ENCODE measurements at places on chromosomes 7 and 10. TPM values are rescaled to one million over a fixed set of nuclear protein-coding genes. Genes with fewer than 3 reads are reported as not detected.

The DPYSL4 gene
- 1.1 TPM for polyA plus RNA-seq

The MYOZ1 gene
- polyA plus RNA-seq, result 0.12 TPM

The IGF2BP3 gene
- 21.6 TPM for polyA plus RNA-seq

The CYP3A7 gene
- polyA plus RNA-seq, result 0.16 TPM

The LDB3 gene
- not detected for polyA plus RNA-seq

The SCRN1 gene
- 107 TPM for polyA plus RNA-seq

- DNase-seq, result peak; percentile 96
These were observed 26.5 kb downstream of the MRC1 start for GRCh38 chr10:17835688-17836087.

DNA sequence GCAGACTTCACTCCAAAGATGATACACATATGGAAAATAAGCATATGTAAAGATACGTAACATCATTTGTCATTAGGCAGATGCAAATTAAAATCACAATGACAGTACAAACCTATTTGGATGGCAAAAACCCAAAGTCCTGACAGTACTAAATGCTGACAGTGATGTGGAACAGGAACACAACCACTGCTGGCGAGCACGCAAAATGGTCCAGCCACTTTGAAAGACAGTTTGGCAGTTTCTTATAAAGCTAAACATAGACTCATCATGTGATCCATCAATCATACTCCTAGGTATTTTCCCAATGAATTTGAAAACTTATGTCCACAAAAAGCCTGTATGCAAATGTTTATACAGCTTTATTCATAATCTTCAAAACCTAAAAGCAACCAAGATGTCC is 200.7 kb downstream of the RAMP3 start:
- DNase-seq, result no peak

DNA sequence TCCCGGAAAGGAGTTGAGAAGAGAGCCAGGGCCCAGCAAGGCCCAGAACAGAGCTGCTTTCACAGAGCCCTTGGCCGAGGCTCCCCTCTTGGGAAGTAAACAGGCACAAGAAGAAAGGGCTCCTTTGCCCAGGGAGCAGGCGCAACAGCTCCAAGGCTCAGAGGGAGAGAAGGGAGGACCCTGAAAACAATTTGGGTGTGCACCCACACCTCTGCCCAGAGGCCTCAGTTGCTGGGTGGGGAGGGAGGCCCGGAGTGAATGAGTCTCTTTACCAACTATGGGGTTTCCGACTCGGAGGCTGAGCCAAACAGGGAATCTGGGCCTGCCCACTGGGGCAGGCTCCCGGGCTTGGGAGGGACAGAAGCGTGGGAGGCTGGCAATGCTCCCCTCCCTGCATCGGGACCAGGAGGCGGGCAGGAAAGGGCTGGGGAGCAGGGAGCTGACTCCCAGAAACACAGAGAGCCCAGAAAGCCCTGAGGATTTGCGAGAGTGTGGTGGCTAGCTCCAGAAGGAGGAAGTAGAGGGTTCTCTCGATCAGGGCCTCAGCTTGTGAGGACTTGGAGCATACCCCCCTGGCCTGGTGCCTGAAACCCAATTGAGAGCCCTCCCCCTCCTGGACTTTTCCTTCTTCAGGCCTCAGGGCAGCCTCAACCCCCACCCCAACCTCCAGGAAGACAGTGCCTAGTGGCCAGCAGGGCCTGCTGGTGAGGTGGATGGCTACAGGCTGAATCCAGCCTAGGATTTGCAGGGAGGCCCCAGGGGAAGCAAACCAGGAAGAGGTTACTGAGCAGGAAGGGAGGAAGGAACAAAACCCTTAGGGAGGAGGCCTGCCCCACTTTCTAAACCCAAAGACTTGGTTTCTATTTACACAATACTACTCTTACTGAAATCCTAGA is 6.2 kb downstream of the C10orf105 start:
- DNase-seq, result peak; percentile 79

GRCh38 chr7:133669061-133669455 is 416.2 kb downstream of the EXOC4 start:
- no peak for DNase-seq

GRCh38 chr7:51593628-51594027 is 277.0 kb upstream of the COBL start:
- DNase-seq, result no peak

DNA sequence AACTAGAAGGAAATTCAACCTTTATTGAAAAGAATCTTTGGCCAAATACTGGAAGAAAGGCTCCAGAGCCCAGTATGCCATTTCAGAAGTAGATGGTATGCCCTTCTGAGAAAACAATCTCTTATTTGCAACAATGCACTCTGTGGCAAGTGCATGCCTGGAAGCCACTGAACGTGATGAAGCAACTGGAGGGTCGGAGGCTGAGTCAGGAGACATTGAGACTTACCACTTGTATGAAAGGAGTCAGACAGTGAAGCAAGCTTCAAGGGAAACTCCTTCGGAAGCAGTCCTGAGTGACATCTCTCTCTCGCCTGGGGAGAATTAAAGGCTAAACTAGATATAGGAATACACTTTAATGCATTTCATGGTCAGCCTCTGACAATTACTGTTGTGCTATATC is 353.7 kb downstream of the NRG3 start:
- DNase-seq, result no peak

DNA sequence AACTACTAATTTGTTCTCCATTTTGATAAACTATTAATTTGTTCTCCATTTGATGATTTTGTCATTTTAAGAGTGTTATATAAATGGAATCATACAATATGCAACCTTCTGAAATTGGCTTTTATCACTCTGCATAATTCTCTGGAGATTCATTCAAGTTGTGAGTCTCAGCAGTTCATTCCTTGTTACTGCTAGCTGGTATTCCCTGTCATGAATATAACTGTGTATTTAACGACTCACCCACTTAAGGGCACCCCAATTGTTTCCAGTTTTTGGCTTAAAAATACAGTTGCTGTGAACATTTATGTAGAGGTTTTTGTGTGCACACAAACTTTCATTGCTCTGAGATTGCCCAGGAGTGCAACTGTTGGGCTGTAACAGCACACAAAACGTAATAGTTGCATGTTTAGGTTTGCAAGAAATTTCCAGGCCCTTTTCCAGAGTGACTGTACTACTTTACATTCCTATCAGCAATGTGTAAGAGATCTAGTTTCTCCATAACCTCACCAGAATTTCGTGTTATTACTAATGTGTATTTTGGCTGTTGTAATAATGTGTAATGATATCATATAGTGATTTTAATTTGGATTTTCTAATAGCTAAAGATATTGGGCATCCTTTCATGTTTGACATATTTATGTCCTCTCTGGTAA is 153.2 kb upstream of the ADCY1 start:
- peak; percentile 58 for DNase-seq

- DNase-seq, result no peak
These were observed 158.0 kb downstream of the HDAC9 start for GRCh38 chr7:18653381-18654155.

DNA sequence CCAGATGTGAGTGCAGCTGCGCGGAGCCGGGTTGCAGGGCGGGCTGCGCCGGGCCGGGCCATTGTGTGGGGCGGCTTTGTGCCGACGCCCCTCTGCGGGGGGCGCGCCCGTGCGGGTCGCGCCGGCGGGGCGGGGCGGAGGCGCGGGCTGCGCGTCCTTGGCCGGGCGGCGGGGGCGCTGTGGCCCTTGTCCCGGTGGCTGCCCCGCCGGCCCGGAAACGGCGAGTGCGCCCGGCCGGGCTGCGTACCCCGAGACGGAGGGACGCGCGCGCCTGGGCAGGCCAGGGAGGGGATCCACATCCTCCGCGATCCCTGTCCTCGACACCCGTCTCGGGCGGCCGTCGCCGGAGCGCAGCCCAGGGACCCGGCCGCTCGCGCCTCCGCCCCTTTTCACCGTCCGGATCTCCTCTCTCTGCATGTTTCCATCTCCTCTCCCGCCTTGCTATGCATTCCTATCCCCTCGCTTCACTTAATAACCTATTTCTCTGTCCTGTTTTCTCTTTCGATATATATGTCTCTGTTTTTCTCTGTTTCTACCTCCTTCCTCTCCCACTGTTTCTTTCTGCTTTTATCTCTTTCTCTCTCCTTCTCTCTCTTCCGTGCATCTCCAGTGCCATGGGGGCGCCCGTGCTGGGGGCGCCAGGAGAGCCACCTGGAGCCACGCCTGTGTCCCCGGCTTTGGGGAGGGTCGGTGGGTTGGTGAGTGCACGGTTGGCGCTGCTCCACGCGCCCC is 765 bp downstream of the PFKFB3 start:
- DNase-seq, result peak; percentile 50

GRCh38 chr10:4243651-4244050 is 458.6 kb upstream of the KLF6 start:
- peak; percentile 100 for DNase-seq

Measured in fibroblast of lung (primary cell).